ENCODE measurements at places on chromosomes 12 and 14.
A peak's percentile ranks its signal among the peaks of the same experiment; 100 is the strongest.

DNA sequence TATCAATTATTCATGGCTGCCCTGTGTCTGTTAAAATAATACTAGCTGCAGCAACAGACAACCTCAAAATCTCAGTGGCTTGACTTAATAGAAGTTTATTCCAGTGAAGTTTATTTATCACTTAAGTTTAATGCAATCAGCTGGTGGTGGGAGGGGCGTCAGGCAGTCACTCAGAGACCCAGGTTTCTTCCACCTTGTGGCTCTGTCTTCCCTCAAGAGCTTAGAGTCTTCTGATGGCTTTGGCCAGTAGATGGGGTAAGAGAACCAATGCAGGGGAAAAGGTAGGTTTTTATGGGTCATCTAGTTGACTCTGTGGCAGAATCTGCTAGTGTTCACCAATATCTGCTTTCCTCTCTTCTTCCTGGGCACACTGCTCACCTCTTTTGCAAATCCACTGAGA lies 668.9 kb downstream of the AACS start:
- DNase-seq = no peak
- H3K27me3 ChIP-seq = no peaks in the 10 kb centered on the region
- H3K27ac ChIP-seq = no peak overlapping the region
- H3K4me3 ChIP-seq = no peak overlapping the region
- H3K36me3 ChIP-seq = no peaks in the 10 kb centered on the region

DNA sequence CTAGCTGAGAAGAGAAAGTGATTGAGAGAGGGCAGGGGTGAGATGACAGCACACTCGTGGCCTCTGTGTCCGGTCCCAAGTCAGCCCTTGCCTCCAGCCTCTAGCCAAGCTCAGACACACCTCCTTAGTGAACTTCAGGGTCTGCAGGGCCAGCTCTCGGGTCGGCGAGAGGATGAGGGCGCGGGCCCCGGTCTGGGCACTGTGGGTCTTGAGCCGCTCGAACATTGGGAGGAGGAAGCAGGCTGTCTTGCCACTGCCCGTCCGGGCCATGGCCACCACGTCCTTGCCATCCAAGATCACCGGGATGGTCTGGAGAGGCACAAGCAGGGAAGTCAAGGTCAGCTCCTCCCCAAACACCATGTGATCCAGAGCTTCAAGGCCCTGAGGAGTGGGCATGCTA lies 6.3 kb downstream of the DDX54 start:
- DNase-seq = no peak
- H3K27ac ChIP-seq = no peak overlapping the region
- no peak overlapping the region for H3K4me3 ChIP-seq
- no peaks in the 10 kb centered on the region for H3K4me1 ChIP-seq

DNA sequence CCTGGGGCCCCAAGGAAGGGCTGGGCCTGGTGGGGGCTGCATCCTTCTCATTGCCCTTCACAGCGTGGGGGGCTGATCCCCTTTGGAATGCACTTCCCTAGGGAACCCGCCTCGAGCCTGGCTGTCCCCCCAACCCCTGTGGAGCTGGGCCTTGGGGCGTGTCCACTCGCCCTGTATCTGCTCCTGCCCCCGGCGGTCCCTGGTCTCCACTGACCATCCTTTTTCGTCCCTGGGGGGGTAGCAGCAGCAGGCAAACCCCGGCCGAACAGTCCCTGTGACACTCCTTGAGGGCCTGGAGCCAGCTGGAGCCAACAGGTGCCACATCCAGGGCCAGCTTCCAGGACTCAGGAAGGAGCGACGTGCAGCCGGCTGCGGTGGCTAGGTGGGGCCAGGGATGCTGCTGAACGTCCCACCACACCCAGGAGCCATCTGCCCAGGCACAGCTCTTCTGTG lies 9.4 kb upstream of the GPR132 start:
- H3K4me1 ChIP-seq = peaks cover 6% of the 10 kb centered on the region
- no peak for DNase-seq
- H3K36me3 ChIP-seq = no peaks in the 10 kb centered on the region
- H3K27ac ChIP-seq = no peak overlapping the region
- peaks cover 18% of the 10 kb centered on the region for H3K27me3 ChIP-seq

DNA sequence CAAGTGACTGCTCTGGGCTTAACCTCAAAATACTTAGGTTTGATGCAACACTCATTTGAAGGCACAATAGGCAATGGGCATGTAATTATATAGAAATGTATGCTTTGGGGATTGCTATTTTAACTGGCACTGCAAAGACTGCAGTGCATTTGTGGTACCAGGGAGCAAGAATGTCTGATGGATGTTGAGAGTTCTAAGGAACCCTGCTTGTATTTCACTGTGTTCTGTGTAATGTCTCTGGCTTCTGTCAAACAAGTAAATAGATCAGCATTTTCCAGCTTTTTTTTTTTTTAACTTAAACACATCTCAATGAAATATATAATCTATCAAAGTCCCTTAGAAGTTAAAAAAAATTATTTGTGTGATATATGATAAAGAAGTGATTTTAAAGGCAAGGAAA lies 94.8 kb upstream of the ATP2B1 start:
- no peaks in the 10 kb centered on the region for H3K4me1 ChIP-seq
- H3K27me3 ChIP-seq = no peaks in the 10 kb centered on the region
- H3K36me3 ChIP-seq = no peaks in the 10 kb centered on the region
- H3K4me3 ChIP-seq = no peak overlapping the region

DNA sequence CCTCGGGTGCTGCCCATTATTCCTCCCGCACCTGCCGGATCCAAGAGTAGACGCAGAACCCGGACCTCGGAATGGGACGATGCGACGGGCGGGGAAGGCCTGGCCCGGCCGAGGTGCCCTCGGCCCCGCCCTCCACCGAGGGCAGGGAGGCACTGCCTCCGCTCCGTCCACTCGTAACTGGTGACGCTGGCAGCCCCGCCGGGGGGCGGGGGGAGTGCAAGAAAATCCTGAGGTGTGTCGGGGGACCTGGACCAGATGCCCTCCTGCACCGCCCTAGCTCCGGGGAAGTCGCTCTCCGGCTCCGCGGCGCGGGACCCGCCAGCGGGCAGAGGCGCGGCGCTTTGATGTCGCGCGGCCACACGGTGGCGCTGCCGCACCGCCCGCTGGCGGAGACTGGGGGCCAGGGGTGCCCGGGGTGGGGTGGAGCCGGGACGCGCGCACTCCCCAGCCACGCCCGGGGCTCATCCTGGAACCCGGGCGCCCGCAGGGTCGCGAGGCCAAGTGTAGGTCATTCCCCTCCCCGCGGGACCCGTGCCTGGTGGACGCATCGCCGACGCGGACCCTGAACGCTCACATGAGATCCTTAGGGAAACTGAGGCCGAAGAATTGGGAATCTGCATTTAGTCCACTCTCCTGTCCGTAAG lies 202.8 kb downstream of the TTC8 start:
- no peak overlapping the region for H3K27ac ChIP-seq
- peaks cover 2% of the 10 kb centered on the region for H3K27me3 ChIP-seq
- DNase-seq = peak; percentile 57
- peak overlapping the region; percentile 90 for H3K4me3 ChIP-seq

GRCh38 chr12:1928439-1929121 lies 10.1 kb upstream of the CACNA2D4 start:
- DNase-seq = no peak
- no peaks in the 10 kb centered on the region for H3K36me3 ChIP-seq
- H3K27ac ChIP-seq = no peak overlapping the region
- H3K4me1 ChIP-seq = peaks cover 19% of the 10 kb centered on the region
